ENCODE measurements at places on chromosomes 3 and 15.

DNA sequence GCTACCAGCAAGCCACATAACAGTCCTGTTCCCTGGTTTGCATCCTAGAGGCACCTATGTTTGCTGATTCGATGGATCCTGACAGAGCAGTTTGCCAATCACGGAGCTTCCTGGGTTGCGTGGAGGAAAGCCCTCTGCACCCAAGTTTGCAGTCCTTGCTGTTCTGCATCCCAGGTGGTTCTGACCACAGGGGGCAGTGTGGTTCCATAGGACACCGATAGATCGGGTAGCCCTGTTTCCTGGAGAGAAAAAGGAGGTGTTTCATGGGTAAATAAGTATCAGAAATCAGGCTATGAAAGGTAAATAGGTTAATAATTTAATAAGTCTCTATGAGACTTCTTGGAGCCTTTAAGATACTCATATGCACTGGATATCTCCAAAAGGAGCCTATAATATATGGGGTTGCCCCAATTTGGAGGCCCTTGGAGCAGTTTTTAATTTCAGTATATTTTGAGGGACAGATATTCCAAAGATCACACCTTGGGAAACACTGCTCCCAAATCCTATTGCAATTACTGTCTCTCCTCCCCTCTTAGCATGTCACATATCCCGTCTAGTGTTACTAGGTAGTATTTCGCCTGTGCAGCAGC is 194.6 kb upstream of the TPM1 start:
- DNase-seq: peak; percentile 39

DNA sequence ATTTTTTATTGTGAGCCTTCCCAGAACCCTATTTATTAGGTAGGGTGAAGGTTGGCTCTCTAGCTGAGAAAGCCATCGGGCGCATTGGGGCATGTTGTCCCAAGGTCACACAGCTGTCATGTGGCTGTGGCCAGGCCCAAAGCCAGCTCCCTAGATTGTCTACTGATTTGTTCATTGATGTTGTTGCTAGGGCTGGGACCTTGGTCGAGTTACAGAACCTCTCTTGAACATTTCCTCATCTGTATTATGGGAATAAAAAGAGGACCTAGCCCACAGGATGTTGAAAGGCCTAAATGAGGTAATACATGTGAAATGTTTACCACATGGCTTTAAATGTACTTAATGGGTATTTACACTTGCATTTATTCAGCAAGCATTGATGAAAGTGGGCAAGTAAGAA is 252.5 kb downstream of the SUCLG2 start:
- DNase-seq: no peak

DNA sequence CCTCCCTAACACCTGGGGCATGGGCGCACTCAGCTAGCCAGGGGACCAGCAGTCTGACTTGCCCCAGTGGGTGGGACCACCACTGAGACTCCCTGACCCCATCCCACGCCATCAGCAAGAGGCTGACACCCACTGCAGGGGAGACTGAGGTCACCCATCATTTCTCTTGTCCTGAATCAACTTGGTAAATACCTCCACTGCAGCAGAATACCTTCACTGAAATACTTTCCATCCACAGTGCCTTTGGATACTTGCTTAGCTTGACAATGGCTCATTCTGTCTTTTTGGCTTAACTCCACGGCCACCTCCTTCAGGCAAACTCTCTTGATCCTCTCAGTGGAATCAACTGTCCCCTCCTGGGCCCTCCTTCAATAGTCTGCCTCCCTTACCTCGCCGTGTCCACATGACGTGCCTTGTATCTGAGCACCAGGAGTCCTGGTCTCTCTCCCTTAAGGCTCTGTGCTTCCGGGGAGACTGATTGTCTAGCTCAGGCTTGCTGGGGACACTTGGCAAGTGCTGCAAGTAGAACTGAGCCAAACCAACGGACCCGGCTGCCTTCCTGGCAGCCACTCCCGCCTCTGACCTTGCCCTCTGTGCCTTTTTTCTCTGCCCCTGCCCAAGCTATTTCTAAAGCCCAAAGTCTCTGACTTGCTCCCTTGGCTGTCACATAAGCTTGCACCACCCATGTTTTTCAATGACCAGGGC is 119.1 kb downstream of the ADCY5 start:
- DNase-seq: no peak

DNA sequence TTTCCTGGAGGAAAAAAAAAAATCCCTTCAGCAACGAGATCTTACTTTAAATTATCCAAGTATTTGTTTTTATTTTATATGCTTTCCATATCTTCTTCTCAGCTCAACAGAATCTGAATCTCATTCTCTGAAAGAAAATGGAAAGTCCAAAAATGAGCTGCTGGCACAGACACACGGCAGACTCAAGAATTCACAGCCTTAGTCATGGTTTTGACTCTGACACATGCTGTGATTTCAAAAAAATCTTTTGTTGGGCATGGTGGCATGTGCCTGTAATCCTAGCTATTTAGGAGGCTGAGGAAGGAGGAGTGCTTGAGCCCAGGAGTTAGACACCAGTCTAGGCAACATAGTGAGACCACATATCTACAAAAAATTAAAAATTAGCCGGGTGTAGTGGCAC is 565.0 kb downstream of the MAGI1 start:
- no peak for DNase-seq

GRCh38 chr3:131242201-131242600 is 139.4 kb upstream of the NUDT16 start:
- DNase-seq: no peak

- DNase-seq: no peak
These were observed 18.8 kb downstream of the ZXDC start for GRCh38 chr3:126456766-126457388.

GRCh38 chr15:57866149-57866736 is 159.7 kb downstream of the POLR2M start:
- peak; percentile 35 for DNase-seq

DNA sequence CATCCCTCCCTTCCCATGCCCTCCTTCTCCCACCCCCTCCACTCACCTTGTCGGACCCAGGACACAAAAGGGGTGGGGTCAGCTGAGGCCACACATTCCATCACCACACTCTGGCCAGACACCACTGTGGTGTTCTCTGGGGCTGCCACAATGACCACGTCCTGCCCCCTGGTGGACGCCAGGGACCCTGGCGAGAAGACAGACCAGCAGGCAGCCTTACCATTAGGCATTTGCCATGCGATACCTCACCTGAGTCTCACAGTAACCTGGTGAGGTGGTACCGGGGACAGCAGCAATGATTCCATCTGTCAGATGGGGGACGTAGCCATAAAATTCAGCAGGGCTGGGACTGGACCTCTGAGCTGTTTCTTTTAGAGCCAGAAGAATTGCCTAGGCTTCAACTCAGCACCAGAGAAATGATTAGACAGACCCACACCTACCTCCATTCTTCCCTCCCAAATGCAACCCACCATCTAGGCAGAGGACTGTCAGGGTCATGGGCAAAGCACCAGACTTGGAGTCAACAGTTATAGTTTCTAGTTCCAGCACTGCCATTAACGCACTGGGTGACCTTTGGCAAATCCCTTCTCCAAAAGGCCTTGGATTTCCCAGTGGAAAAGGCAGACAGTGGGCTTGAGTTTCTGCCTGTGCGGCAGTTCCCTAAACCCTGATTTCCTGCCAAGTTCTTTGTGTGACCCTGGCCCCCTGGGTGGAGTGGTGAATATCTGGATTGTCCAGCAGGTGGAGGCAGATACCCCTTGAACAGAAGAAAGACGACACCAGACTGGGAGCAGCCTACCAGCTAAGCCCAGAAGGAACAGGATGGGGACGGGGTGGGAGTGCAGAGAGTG is 21.8 kb downstream of the IGDCC4 start:
- DNase-seq: peak; percentile 42

- no peak for DNase-seq
These were observed 40.5 kb downstream of the PTPRG start for GRCh38 chr3:61601831-61602230.

DNA sequence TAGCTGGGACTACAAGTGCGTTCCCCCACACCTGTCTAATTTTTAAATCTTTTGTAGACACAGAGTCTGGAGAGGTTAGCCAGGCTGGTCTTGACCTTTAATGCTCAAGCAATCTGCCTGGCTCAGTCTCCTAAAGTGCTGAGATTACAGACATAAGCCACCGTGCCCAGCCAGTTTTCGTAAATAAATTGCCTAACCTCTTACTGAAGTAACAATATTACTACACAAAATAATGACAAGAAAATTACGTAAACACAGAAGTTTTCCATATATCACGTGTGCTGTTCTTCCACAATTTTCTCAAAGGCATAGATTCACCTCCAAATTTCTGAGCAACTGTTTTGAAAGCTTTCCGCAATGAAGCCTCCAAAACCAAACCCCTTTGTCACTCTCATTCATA is 58.1 kb upstream of the PROK2 start:
- DNase-seq: no peak

GRCh38 chr15:70250208-70251201 is 152.8 kb upstream of the TLE3 start:
- DNase-seq: no peak

DNA sequence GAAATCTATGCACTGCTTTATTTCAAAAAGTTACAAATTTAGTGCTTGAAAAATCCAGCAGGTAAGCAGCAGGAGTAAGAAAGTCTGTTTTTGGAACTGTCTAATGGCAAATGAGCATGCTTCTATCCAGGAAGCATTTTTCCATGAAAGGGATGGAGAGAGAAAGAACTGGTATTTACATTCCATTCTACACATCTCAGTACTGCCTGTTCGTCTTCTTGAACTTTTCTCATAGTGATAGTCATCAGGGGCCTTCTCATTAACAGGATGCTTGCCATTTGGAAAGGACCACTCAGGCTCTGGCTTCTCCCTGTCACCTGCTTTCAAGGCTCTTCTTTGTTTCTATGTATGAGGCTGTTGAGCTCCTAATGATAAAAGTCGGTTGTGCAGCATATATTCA is 267.3 kb upstream of the IL12A start:
- DNase-seq: no peak

DNA sequence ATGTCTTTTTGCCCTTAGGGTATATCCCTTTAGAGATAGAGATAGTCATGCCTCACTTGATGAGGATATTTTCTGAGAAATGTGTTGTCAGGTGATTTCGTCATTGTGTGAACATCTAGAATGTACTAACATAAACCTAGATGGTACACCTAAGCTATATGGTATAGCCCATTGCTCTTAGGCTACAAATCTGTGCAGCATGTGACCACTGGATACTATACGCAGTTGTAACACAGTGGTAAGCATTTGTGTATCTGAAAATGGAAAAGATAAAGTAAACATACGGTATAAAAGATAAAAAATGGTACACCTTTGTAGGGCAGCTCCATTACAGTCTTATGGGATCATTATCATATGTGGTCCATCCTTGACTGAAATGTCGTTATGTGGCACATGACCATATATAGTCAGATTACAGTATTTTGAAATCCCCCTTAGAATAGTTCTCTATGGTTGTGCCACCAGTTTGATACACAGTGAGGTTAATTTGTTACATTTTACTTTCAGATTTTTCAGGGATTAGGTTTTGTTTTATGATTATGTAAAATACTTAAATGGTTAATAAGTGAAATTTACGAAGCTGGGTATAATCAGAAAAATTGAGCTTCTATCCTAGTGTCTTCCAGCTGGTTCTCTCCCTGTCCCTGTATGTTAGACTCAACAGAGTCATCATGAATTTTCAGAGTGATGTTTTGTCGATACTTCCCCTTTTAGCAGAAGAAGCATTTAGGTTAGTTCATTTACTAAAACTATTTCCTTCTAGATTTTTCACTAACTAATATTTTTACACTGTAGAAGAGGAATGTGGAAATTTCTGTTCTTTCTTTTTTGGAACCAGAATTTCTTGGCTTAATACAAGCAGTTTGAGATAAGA is 12.8 kb downstream of the SETD5 start:
- DNase-seq: no peak

- no peak for DNase-seq
These were observed 17.4 kb upstream of the MYH15 start for GRCh38 chr3:108527817-108528216.

DNA sequence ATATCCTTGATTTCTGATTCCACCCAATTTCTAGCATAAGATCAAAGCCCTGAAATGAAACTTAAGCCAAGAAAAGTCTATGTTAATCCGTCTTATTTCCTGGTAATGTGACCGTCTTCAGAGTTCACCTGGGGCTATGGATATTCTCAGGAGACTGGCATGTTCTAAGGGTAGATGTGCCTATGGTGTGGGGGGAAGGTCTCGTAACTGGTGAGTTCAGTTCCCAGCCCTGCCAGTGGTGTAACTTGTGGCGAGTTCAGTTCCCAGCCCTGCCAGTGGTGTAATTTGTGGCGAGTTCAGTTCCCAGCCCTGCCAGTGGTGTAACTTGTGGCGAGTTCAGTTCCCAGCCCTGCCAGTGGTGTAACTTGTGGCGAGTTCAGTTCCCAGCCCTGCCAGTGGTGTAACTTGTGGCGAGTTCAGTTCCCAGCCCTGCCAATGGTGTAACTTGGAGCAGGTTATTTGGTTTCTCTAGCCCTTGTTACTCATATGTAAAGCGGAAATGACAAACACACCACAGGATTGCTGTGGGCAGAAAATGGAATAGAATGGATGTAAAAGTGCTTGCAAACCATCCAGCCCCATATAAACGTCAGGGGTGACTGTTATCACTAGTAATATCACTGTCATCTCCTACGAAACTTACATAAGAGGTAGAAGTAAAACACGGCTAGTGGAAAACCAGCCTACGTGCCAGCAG is 30.4 kb downstream of the SLC51A start:
- DNase-seq: peak; percentile 26

- no peak for DNase-seq
These were observed 4.5 kb downstream of the CEP19 start for GRCh38 chr3:196707566-196707965.

DNA sequence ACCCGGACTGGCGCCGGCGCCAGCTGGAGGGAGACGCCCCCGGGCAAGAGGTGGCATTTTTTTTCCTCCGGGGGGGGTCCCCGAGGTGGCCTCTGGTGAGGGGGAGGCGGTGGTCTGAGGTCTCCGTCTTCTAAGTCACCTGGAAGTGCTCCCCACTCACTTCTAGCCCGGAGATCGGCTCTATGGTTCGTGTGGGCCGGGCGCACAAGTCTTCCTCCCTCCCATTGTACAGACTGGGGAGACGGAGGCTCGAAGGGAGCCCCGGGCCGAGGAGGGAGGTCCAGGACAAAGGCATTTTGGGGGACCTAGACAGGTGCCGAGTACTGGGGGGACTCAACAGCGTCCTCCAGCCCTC is 4.4 kb downstream of the GATA2 start:
- no peak for DNase-seq

- no peak for DNase-seq
These were observed 396.1 kb downstream of the VGLL3 start for GRCh38 chr3:86594838-86595237.

GRCh38 chr3:183148056-183148455 is 14.5 kb downstream of the LAMP3 start:
- no peak for DNase-seq

DNA sequence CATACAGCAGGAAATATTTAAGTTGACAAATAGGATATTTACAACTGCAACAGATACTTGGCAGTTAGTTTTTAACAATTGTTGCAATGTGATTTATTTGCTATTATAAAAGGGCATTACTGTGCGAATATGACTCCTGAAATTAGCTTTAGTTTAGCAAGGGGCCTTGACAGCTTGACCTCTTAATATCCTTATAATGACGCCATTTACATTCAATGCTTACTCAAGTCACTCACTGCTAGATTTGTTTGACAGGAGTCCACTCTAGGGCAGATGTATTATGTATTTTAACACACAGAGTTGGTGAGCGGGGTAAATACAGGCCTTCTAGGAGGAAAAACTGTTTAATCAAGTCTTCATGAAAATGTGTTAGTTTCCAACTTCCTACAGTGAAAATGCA is 58.1 kb upstream of the C15orf61 start:
- no peak for DNase-seq
